ENCODE measurements at places on chromosomes 13 and 19. TPM values are rescaled to one million over a fixed set of nuclear protein-coding genes. Genes with fewer than 3 reads are reported as not detected.

AKT2 gene
- 68.2 TPM for total RNA-seq

KIR2DL3 gene
- not detected for total RNA-seq

PTPRS gene
- 29.6 TPM for total RNA-seq

DOCK9 gene
- total RNA-seq = 109 TPM

KIRREL2 gene
- total RNA-seq = not detected

PTGER1 gene
- 0.96 TPM for total RNA-seq

C1QTNF9 gene
- total RNA-seq = not detected

ZNF69 gene
- total RNA-seq = 0.21 TPM

ZNF333 gene
- 6.7 TPM for total RNA-seq

TJP3 gene
- total RNA-seq = 2.3 TPM

FCAR gene
- total RNA-seq = not detected

FXYD7 gene
- total RNA-seq = not detected

C19orf18 gene
- not detected for total RNA-seq

ZNF578 gene
- 1.9 TPM for total RNA-seq

All from tracheal epithelial cell (primary cell).